ENCODE measurements at places on chromosomes 1 and 21.

- no peak for DNase-seq
Observed at GRCh38 chr1:169204157-169204556, 97.7 kb downstream of the ATP1B1 start.

GRCh38 chr1:22636927-22637326 is 499 bp downstream of the C1QA start:
- no peak for DNase-seq

- DNase-seq: no peak
Observed at GRCh38 chr1:28378906-28379305, 9.4 kb downstream of the PHACTR4 start.

DNA sequence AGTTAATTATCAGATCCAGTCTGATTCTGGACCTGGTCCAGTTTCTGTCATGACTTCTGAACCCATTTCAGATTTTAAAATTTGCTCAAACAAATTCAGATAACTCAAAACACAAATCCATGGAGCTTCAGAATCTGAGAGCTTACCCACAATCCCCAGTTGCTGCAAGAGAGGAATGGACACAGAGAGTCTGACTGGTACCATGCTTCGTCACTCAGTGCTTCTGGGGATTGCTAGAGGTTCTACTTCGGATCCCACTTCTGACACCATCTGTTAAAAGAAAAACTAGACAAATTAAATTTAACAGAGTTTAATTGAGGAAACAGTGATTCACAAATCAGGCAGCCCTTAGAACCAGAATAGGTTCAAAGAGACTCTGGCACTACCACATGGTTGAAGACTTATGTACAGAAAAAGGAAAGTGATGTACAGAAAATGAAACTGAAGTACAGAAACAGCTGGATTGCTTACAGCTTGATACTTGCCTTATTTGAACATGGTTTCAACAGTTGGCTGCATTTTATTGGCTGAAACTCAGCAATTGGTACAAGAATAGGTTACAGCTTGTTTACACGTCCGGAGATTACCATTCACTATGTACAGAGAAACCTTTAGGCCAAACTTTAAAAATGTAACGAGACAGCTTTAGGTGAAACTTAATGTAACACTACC is 60.7 kb upstream of the TEKT2 start:
- no peak for DNase-seq

DNA sequence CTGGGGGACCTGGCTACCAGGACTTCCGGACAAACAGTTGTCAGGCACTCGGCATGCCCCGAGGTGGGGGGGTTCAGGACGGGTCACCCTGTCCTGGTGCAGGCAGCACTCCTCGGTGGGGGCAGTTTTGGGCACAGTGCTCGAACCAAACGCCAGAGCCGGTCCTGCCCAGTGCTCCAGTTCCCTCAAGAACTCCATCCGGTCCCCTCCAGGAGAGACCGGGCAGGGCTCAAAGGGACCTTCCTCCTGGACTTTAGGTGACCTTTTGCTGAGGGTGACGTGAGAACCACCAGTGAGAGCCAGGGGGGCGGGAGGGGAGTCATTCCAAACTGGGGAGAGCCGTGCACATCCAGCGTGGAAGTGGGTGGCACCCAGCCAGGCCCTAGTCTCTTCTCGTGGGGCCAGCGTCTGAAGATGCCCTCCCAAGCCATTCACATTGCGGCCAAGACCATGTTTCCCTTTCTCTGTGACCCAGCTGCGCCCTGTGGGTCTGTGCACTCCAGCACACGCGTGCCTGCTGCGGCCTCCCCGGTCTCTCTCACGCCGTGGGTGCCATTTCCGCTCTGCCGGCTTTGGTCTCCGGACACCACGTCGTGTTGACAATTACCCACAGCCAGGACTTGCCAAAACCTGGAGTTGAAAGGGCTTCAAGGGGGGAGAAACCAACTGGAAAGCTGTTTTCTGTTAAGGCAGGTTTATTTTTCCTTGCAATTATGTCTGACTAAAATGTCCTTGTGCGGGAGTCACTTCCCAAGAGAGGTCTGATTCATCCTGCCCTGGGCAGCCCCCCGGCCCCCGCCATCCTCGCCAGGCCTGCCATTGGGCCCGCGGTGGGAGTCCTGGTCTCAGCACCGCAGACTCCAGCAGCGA is 178.8 kb upstream of the ARHGEF16 start:
- DNase-seq: no peak

DNA sequence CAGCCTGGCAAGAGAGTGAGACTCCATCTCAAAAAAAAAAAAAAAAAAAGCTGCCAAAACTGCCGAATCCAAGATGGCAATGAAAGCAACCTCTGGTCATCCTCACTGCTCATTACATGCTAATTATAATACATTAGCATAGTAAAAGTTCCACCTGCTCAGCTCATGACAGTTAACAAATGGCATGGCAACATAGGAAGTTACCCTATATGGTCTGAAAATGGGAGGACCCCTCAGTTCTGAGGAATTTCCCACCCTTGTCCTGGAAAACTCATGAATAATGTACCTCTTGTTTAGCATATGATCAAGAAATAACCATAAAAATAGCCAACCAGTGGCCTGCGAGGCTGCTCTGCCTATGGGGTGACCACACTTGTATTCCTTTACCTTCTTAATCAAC is 93.1 kb upstream of the PGBD5 start:
- DNase-seq: no peak

DNA sequence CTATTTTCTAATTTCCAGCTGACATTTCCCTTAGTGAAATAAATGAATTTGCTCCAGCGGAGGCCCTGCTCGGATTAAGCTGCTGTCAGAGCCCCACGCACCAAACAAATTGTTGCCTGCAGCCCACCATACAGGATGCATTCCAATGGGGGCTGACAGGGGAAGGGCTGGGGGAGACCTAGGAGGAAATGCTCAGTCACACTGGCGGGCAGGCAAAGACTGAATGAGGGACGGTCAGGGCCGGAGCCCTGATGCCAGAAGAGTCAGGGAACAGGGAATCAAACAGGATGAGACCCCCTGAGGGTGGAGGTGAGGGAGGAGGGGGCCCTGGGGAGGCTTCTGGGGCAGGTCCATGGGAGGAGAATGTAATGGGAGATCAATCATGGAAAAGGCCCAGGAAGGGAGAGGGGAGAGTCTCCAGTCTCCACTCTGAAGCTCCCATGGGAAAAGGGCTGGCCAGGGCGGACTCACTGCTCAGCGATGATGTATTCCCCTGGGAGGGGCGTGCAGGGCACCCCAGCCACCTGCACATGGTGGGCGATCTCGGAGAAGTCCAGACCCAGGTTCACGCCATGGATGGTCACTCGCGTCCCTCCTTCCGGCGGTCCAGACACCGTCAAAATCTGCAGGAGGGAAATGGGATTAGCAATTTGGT is 149.4 kb upstream of the CD34 start:
- DNase-seq: no peak

DNA sequence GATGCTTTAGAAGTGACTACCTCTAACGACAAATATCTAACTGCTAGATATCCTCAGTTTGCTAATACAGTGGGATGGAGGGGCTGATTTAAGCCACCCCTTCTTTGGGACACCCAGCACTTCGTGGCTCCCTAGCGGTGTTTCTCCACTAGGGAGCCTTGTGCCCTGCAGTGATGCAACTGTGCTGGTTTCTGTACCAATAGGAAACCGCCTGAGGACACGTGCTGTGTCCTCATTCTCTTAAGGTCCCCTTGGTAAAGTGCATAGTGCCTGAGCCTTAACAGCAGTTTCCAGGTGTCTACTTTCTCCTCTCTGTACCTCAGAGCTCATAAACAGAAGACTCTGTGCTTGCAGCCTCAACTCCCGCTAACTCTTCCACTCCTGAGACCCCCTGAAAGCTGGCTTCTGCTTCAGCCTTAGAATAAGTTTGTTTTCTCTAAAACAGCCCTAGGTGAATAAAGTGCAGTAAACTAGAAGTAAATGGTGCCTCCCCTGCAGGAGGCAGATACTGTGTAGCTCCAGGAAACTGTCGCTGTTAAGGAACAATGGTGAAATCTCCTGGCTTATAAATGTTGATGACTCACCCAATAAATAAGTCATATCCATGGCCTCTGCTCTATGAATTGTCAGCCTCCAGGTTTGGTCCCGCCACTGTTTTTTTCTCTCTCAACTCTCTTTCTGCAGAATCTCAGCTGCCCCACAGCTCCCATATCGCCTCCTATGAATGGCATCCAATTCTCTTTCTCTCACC is 130.4 kb downstream of the AK5 start:
- no peak for DNase-seq

DNA sequence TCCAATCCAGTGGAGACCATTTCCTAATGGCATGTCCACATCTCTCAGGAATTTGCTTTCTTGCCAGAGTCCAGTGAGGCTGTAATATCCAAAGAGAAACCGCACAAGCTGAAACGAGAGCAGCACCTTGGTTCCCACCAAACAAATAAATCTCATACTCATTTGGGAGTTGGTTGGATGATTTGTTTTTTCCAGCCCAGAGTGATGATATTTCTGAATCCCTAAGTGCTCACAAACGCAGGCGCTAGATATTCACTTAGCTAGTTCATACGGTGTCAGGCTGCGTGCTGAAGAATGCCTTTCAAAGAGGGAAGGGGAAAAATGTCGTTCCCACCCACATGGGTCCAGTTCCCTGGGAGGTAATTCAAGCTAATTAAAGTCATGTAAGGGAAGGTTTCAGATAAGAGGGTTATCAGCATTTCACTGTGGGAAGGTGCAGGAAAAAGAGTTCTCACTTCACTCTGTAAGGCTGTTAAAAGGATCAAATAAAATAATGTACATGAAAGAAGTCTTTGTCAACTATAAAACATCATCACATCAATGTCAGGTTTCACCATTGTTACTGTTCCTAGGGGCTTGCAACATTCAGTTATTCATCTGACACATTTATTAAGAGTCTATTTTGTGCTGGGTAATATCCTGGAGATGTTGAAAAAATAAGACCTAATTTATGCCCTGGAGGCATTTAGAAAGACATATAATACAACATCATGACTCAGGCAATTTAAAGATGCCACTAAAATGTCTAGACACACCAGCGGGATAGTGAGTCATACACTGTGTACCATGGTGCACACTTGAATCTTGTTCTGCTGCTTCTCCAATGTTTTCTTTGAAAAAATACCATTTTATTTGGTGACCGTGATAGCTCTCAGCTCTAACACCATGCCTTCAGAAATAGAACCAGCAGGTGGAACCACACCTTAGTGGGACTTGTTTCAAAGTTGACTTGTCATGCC is 19.3 kb downstream of the DPT start:
- no peak for DNase-seq

- DNase-seq: peak; percentile 13
Observed at GRCh38 chr21:32413697-32414578, 1.4 kb downstream of the EVA1C start.
